ENCODE measurements at places on chromosomes 2 and 18.

DNA sequence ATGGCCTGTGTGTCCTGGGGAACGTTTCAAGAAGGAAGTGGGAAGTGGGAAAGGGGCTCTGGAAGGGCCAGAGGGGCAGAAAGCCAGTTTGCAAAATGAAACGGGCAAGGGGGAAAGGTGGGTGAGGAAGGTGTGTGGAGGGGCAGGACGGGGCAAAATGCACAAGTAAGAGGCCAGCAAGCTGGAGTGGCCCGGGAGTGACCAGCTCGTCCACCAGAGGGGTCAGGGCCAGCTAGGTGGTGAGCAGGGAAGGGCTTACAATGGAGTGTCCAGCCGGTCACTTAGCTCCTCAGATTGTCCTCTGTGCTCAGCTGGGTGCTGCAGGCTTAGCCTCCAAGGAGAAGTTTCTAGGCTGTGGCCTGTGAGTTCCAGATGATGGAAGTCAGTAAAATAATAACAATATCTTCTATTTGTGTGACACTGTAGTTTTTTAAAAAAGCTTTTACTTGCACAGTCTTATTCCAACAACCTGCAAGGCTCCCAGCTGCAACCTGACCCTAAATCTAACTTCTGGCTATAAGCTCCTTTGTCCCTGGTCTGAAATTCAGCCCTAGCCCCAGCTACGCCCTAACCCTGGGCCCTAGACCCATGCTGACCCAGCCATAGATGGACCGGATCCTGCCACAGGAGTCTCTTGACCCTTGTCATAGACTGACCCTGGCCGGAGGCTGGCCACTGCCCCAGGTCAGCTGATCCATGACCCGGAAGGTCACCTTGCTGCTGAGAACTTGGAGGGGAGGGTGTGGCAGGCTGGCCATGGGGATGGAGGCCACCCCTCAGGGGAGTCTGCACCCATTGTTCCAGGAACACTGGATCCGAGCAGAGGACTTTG, 29.2 kb downstream of the MYO7B start:
- no peak for DNase-seq

DNA sequence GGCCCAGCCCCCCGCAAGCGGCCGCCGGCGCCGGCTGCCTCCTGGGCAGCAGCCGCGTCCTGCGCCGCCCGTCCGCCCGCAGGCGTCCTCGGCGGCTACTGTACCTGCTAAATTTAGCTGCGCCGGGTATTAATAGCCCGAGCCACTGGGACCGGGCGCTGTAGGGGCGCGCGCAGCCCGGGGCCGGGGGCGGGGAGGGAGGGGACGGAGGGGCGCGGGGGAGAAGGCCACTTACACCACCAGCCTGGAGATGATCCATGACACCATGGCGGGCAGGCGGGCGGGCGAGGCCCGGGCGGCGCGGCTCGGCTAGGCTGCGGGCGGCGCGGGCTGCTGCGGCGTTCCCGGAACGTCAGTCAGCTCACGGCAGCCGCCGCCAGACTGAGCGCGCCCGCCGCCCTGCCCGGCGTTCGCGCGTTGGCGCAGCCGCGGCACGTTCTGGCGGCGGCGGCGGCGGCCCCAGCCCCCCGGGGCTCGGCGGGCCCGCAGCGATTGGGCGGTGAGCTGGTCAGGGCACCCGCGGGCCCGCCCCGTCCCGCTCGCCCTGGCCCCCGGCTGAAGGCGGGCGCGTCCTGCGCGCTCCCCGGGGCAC, at the start of gene REEP1:
Gene REEP1, minus strand, starts transcription at position 383 of the 592 bp plus-strand sequence. Its CDS starts 116 bp downstream, at position 267.
- DNase-seq = no peak

- no peak for DNase-seq
These were observed 69.4 kb downstream of the CABLES1 start for GRCh38 chr18:23204589-23205235.

DNA sequence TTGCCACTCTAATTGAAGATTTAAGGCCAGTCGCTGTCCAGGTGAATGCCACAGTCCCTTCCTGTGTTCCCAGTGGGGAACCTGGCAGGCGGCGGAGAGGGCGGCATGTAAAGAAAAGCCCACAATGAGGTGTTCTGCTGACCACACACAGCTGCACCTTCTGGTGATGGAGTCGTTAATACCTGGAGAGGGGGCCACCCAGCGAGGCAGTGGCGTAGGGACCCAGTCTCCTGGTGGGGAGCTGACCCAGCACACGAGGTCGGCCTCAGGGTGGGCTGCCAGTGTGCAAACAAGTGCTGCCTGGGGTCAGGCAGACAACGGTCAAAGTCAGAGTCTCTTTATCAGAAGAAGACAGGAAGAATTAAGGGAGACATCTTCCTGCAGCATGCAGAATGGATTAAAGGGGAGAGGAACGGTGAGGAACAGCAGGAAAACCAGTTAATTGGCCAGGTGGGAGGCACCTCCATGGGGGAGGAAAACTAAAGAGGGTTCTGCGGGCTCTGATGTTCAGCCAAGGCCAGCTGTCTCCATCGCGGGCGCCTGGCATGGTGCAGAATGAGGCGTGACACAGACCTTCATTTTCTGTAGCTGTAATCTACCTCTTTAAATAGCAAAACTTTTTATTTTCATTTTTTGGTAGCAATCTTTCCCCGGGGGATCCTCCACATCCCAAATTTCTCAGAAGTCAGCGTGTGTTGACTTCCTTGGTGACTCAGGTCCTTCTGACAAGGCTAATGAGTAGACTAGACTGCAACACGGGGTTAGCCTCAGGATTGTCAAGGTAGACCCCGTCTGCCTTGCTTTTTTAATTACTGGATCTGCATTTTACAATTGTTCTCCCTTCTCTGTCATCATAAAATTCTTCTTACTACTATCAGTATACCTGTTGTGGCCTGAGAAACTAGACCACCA, 78.3 kb downstream of the SMAD7 start:
- DNase-seq = no peak

DNA sequence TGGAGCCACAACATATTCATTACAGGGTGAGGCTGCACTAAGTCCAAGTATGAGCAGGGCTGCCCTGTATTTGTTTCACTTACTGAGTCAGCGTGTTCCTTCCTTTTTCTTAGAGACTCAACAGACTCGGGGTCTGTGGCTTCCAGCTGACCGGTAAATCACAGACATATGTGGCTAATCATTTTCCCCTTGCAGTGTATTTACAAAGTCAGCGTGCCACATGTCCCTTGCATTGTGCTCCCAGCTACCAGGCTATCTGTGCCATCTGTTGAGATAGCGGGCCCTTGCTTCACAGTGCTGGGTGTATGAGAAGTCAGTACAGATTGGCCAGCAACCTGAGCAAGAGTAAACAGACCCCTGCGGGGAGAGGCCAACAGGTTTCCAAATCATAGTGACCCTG, 254.3 kb downstream of the LRRTM1 start:
- DNase-seq = no peak

- no peak for DNase-seq
These were observed 433 bp downstream of the SH3RF3 start for GRCh38 chr2:109129356-109129920.

- DNase-seq = no peak
These were observed 124.8 kb downstream of the FIGN start for GRCh38 chr2:163610817-163611556.

GRCh38 chr2:101431486-101431885, 43.4 kb downstream of the RFX8 start:
- no peak for DNase-seq

GRCh38 chr2:35784777-35785176, 570.8 kb upstream of the CRIM1 start:
- no peak for DNase-seq

DNA sequence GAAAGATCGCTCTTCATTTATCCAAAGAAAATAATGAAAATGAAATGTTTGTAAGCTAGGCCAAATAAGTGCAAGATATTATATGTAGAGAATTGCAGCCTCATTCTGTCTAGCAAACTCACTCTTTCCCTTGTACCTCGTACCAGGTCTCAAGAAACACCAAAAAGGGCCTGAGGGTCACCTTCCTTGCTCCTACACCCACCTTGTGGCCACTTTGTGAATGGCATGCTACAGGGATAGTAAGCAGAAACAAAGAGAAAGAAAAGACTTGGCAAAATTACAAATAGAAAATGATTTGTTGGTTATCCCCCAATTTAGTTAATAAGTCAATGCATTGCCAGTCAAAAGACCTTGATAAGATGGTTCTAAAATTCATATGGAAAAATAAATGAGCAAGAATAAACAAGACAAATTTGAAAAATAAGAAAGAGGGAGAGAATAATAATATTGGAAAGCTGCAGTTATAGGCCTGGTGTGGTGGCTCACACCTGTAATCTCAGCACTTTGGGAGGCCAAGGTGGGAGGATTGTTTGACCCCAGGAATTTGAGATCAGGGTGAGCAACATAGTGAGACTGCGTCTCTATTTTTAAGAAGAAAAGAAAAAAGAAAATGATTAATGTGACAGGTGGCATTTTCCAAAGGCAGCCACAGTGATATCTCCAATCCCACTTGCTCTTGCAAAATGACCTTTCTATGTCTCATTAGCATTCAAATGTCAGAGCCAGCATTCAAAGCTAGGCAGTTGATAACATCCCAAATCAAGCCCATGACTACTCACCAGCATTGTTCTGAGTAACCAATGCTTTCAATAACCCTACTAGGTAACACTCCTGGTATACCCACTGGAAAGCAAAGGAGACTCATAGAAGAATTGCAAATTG, 38.8 kb upstream of the BMP10 start:
- peak; percentile 66 for DNase-seq

DNA sequence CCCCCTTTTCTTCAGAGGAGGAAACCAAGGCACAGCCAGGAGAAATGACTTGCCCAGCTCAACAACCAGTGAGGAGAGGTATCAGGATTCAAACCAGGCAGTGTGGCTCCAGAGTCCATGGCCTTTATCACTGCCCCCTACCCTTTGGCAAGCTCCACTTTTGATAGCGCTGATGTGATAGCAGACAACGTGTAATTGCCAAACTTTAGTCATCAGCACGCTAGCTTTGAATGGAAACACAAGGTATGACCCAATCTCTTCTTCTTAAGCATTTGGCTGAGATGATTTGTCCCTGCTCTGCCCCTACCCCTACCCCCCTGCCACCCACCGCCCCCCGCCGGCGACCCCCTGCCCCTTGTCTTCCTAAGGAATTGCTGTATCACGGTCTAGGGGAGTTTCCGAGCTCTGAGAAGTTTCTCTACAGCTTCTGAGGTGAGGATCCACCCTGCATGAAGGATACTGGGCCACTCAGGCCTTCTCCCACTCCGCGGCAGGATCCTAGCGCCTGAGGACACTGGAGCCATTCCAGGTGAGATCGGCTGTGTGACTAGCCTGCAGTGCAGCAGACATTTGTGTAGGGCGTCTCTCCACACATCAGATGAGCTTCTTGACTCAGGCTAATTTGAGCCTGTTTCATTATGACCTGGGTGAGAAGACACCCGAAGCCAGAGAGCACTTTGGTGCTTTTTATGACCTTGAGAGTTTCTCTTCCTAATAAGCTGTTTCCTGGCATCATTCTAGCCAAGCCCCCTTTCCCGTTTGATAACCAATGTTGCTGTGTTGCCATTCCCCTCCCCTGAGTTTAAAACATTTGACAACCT, 75.1 kb upstream of the MAP4K4 start:
- DNase-seq = no peak

DNA sequence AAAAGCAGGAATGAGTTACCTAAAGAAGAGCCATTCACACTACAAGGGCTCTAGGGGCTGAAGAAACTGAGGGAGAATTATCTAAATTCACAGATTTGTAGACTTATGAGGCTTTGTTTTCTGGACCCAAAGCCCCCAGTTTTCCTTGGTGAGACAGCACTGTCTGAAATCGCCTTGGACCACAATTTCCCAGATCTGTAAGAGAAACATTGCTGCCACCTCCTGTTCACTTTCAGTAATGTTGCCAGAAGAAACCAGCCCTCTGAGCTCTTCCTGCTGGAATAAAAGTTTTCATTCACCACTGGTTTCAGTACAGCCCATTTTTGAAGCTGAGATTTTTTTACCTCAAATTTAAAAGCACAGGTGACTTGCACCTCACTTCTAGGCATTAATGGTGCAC, 169.2 kb downstream of the CDH20 start:
- no peak for DNase-seq

DNA sequence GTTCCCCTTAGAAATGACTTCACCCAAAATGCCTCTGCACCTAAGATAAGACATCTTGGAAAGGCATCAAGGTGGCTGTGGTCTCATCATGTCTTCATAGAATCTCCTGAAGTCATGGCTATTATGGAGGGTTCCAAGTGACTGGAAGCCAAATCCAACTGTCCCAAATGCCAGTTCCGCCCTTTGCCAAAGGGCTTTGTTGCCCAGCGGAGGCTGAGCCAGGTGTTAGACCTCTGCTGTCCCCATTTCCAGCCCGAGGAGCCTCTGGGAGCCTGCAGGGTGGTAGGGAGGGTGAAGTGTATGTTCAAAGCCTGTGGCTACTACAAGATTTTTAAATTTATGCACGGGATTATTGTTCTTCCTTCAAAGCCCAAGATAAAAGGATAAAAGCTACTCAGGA, 25.7 kb downstream of the RHOB start:
- no peak for DNase-seq

DNA sequence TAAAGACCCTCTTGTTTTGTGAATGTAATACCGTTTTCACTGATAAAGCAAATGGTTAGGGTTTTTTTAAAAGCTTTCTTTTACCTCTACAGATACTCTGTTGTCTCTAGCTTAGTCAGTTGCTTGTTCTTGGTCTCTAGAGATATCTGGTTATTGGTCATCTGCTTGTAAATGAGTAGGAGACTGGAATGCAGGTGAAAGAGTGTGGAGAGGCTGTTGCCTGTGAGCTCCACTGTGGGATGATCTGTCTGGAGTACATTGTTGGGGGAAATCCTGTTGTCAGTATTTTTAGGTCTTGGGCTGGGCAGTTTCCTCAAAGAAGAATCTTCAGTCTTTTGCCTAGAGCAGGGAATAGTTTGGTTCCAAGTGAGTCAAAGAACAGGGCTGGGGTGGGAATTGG, 67.7 kb downstream of the SMCHD1 start:
- DNase-seq = no peak

GRCh38 chr2:129610766-129611165, 368.7 kb upstream of the RAB6C start:
- DNase-seq = no peak

GRCh38 chr2:129085386-129085785, 766.7 kb upstream of the HS6ST1 start:
- no peak for DNase-seq

- DNase-seq = no peak
These were observed 21.1 kb upstream of the NAPG start for GRCh38 chr18:10504723-10505122.

GRCh38 chr2:105127289-105127915, 89.5 kb downstream of the MRPS9 start:
- DNase-seq = no peak

Measured in stimulated activated CD8-positive, alpha-beta memory T cell treated with anti-CD3 and anti-CD28 coated beads, Interleukin-7, amount 100 ng/mL, for 4 hours (primary cell).